ENCODE measurements at places on chromosomes 5 and 9.

DNA sequence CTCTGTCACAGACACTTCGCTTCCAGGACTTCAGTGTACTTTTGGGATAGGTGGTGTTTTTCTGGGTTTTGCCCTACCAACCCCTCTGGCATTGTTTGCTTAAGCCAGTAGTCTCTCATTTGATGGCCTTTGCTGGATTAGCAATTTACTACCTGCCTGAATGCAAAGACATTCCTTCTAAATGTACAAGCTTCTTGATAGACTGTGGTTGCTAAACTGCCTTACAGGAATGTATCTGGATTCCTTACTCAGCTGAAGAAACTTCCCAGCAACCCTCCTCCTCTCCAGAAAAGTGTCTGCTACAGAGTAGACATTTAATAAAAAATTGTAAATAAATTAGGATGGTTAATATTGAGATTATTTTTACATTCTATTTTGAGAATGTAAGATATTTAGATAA is 1916.7 kb downstream of the EFNA5 start:
- no peak overlapping the region for H3K27ac ChIP-seq
- H3K4me1 ChIP-seq: no peaks in the 10 kb centered on the region
- no peaks in the 10 kb centered on the region for H3K36me3 ChIP-seq
- no peaks in the 10 kb centered on the region for H3K27me3 ChIP-seq

DNA sequence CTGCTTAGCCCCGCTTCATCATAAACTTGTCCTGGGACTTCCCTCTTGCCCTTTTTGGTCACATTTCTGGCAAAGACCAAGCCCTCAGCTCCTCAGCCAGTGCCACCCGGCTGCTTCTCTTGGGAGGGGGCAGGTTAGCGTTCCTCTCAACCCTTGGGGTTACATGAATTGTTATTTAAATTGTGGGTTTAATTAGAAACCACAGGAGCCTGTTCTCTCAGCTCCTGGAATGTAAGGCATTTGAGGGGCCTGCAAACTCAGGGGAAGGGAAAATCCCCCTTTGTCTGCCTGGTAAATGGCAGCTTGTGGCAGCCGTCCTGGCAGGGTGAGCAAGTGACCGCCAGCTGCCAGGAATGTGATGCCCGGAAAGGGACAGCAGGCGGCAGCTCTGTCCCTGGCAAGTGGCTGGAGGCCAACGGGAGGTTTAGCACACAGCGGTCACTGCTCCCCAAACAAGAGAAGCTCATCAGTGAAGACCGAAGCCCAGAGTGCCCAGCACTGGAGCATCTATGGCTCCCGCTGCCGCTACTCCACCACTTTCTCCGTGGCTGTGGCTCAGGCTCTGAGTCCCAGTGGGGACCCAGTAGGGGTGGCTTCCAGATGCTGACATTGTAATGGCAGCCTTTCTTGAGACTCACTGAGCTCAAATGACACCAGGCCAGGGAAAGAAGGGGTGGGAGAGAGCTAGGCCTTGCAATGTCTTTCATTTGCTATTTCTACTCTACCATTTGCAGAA is 51.7 kb downstream of the SHB start:
- DNase-seq: peak; percentile 81
- peaks cover 11% of the 10 kb centered on the region for H3K36me3 ChIP-seq
- peak overlapping the region; percentile 60 for H3K27ac ChIP-seq
- H3K4me3 ChIP-seq: no peak overlapping the region

GRCh38 chr5:113488645-113489184 is 462 bp upstream of the MCC start:
- H3K36me3 ChIP-seq: no peaks in the 10 kb centered on the region
- DNase-seq: no peak
- H3K27ac ChIP-seq: peak overlapping the region; percentile 24
- H3K4me1 ChIP-seq: peaks cover 23% of the 10 kb centered on the region
- peak overlapping the region; percentile 58 for H3K4me3 ChIP-seq

GRCh38 chr9:136667940-136668760 is 5.4 kb downstream of the EGFL7 start:
- H3K4me3 ChIP-seq: peak overlapping the region; percentile 59
- H3K4me1 ChIP-seq: peaks cover 12% of the 10 kb centered on the region
- peaks cover 35% of the 10 kb centered on the region for H3K27me3 ChIP-seq
- peaks cover 48% of the 10 kb centered on the region for H3K36me3 ChIP-seq
- DNase-seq: no peak

DNA sequence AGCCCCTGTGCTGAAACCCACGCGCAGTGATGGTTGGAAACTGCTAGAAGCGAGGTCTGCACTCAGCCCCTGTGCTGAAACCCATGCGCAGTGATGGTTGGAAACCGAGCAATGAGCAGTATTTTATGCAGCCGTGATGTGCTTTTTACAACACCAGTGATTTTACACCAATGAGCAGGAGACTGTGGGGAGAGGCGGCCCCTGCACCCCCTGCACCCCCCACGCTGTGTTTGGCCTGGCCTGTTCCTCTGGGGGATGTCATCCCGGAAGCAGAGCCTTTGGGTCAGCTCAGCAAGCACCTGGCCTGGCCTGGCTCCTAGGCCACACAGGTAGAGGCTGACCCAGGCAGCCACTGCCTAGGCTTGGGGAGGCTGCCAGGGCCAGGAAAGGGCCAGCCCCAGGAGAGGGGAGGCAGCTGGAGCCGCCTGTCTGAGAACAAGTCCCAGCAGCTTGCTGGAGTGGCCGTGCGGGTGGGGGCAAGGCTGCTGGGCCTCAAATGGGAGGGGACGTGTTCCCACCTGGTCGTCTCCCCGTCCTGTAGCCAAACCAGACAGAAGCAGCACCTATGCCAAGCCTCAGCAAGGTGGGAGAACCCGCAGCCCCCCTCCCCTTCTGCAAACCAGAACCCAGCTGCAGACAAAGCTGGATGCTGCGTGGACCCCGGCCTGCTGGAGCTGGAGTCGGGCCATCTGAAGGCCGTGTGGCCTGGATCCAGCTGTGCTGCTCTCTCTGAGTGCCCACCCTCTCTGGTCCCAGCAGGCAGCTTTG is 46.8 kb downstream of the DBH start:
- no peak overlapping the region for H3K4me3 ChIP-seq
- DNase-seq: peak; percentile 43
- H3K36me3 ChIP-seq: no peaks in the 10 kb centered on the region
- H3K27me3 ChIP-seq: no peaks in the 10 kb centered on the region
- H3K4me1 ChIP-seq: peaks cover 37% of the 10 kb centered on the region

DNA sequence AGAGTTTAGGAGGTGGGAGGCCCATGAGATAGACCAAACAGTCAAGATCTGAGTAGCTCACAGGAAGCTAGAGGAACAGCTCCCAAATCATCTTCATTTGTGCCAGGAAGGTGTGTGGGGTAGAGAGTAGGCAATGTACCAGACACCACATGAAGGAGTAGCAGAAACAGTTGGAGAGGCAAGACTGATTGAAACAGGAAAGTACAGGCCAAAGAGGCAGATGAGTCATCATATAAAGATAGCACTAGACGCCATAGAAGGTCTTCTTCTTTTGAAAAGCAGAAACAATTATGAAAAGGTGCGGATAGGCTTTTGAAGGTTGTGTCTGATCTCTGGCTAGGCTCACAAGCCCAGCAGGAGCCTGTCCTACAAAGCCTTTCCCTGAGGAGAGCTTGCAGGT is 62.7 kb upstream of the PALM2AKAP2 start:
- H3K4me3 ChIP-seq: no peak overlapping the region
- H3K4me1 ChIP-seq: no peaks in the 10 kb centered on the region
- H3K27me3 ChIP-seq: no peaks in the 10 kb centered on the region
- H3K36me3 ChIP-seq: no peaks in the 10 kb centered on the region
- H3K27ac ChIP-seq: no peak overlapping the region
- no peak for DNase-seq

DNA sequence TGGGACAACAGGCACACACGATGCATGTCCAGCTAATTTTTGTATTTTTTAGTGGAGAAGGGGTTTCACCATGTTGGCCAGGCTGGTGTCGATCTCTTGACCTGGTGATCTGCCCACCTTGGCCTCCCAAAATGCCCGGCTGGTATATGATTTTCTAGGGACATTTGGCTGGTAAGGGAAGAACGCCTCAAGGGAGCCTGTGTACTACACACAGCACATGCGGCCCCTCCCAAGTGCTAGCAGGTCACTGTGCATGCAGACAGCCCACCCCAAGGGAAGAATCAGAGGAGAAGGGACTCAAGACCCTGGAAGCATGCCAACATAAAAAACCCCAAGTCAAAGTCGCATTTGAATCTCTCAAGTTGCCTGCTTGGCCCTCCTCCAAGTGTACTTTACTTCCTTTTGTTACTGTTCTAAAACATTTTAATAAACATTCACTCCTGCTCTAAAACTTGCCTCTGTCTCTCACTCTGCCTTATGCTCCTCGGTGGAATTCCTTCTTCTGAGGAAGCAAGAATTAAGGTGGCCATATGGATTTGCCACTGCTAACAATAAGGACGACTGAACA is 24.3 kb upstream of the OTULINL start:
- DNase-seq: no peak
- H3K4me1 ChIP-seq: peaks cover 8% of the 10 kb centered on the region
- no peak overlapping the region for H3K27ac ChIP-seq
- H3K36me3 ChIP-seq: no peaks in the 10 kb centered on the region
- H3K4me3 ChIP-seq: no peak overlapping the region

GRCh38 chr5:71483355-71483754 is 27.9 kb downstream of the BDP1 start:
- H3K27ac ChIP-seq: no peak overlapping the region
- H3K4me1 ChIP-seq: peaks cover 10% of the 10 kb centered on the region
- H3K4me3 ChIP-seq: no peak overlapping the region
- H3K36me3 ChIP-seq: peaks cover 75% of the 10 kb centered on the region
- no peak for DNase-seq
- H3K27me3 ChIP-seq: no peaks in the 10 kb centered on the region

GRCh38 chr5:135565266-135565665 is 13.5 kb downstream of the CXCL14 start:
- DNase-seq: no peak
- H3K36me3 ChIP-seq: no peaks in the 10 kb centered on the region
- H3K27me3 ChIP-seq: peaks cover 5% of the 10 kb centered on the region
- H3K4me1 ChIP-seq: peaks cover 6% of the 10 kb centered on the region
- no peak overlapping the region for H3K4me3 ChIP-seq

GRCh38 chr9:133113949-133114885 is 6.8 kb downstream of the RALGDS start:
- peaks cover 74% of the 10 kb centered on the region for H3K4me1 ChIP-seq
- peaks cover 29% of the 10 kb centered on the region for H3K36me3 ChIP-seq
- no peaks in the 10 kb centered on the region for H3K27me3 ChIP-seq
- peak; percentile 57 for DNase-seq
- no peak overlapping the region for H3K4me3 ChIP-seq

DNA sequence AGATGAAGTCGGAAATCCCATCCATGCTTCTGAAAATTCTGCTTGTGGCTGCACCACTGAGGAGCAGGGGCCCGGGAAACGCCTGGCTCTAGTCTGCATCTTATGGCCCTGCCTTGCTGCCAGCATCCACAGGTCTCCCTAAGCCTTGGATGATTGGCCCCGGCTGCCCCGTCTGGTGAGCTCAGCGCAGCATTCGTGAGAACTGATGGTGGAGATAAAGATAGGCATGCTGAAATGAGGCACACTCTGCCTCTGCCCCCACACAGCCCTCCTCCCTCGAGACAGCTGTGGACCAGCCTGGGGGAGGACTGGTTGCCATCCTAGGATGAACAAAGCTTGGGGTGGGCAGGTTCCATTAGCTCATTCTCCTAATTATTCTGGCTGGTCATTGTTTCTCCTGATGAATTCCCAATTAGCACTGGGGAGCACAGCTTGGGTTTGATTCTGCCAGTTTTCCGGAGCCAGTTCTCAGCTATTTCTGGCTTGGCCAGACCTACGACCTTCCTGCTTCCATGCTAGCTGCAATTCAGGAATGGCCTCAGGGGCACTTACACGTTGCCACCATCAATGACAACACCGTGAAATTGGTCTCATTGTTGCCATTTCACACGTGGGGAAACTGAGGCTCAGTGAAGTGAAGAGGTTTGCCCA is 62.8 kb upstream of the CPEB4 start:
- no peak overlapping the region for H3K4me3 ChIP-seq
- H3K4me1 ChIP-seq: peaks cover 19% of the 10 kb centered on the region
- no peak overlapping the region for H3K27ac ChIP-seq

GRCh38 chr9:83937861-83938455 is 16.7 kb upstream of the KIF27 start:
- peaks cover 43% of the 10 kb centered on the region for H3K36me3 ChIP-seq
- no peak overlapping the region for H3K27ac ChIP-seq
- no peak for DNase-seq

- peaks cover 30% of the 10 kb centered on the region for H3K4me1 ChIP-seq
- H3K27ac ChIP-seq: no peak overlapping the region
- no peaks in the 10 kb centered on the region for H3K36me3 ChIP-seq
- no peaks in the 10 kb centered on the region for H3K27me3 ChIP-seq
- no peak overlapping the region for H3K4me3 ChIP-seq
These were observed 145.5 kb downstream of the DCP2 start for GRCh38 chr5:113122053-113122452.

DNA sequence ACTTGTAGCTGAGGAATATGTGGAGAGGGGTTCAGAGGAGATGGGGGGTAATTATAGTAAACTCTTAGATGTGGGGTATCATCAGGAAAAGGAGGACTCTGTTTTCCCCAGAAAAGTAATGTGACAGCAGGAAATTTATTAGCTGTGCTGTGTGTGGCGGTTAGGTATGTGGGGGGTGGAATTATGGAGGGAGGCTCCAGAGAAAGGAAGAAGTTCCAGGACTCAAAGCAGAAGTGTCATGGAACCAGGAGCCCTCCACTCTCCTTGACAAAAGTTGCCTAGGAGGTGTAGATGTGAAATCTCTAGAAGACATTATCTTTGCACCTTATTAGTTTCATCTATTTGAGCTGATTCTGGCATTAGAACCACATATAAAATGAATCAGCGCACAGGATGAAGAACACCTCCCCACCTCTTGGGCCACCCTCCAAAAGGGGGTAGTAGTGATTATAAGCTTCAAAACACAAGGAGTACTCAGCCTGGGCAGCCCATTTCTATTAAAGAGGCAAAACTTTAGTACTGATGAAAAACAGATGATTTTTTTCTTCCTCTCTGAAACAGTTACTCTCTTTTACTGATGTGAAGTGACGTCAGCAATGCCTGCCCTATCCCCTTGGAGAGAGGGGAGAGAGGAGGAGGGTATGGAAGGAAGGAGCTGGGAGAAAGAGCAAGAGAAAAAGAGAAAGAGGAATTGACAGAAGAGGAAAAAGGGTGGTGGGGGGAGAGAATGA is 18.2 kb downstream of the NR2F1 start:
- H3K27ac ChIP-seq: peak overlapping the region; percentile 65
- no peaks in the 10 kb centered on the region for H3K36me3 ChIP-seq
- DNase-seq: no peak
- H3K27me3 ChIP-seq: peaks cover 96% of the 10 kb centered on the region
- peak overlapping the region; percentile 30 for H3K4me3 ChIP-seq
- H3K4me1 ChIP-seq: peaks cover 16% of the 10 kb centered on the region

DNA sequence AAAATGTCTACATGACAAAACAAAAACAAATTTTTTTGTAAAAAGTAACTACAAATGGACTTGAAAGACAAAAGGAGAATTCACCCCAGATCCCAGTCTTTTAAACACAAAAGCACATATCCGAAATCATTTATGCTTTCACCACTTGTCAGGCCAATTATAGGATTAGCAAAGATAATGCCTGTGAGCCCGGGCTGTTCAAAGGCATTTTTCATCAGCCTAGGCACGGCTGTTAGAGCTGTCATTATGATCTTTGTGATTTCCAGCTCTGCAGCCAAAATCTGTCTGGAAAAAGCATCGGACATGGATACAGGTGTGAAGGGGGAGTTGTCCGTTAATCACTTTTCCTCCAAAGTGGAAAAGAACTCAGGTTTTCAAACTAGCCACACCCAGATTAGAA is 23.6 kb upstream of the RAB14 start:
- H3K27ac ChIP-seq: no peak overlapping the region
- H3K27me3 ChIP-seq: no peaks in the 10 kb centered on the region
- peaks cover 4% of the 10 kb centered on the region for H3K4me1 ChIP-seq
